Stimulated activated CD4-positive, alpha-beta T cell treated with anti-CD3 and anti-CD28 coated beads, TNF-alpha, amount 100 ng/mL, for 1 hour (primary cell): ENCODE measurements at places on chromosomes 7 and 10.

DNA sequence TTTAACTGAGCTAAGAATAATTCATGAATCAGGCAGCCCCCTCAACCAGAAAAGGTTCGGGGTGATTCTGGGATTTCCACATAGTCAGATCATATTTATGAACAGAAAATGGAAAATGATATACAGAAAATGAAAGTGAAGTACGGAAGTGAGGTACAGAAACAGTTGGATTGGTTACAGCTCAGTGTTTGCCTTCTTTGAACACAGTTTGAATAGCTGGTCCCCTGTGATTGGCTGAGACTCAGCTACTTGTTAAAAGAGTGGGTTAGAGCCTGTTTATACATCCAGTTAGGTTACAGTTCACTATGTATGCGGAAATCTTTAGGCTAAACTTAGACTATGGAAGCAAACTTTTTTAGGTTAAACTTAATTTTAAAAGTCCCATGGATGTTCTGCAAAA lies 511.7 kb downstream of the PLXDC2 start:
- DNase-seq = no peak

DNA sequence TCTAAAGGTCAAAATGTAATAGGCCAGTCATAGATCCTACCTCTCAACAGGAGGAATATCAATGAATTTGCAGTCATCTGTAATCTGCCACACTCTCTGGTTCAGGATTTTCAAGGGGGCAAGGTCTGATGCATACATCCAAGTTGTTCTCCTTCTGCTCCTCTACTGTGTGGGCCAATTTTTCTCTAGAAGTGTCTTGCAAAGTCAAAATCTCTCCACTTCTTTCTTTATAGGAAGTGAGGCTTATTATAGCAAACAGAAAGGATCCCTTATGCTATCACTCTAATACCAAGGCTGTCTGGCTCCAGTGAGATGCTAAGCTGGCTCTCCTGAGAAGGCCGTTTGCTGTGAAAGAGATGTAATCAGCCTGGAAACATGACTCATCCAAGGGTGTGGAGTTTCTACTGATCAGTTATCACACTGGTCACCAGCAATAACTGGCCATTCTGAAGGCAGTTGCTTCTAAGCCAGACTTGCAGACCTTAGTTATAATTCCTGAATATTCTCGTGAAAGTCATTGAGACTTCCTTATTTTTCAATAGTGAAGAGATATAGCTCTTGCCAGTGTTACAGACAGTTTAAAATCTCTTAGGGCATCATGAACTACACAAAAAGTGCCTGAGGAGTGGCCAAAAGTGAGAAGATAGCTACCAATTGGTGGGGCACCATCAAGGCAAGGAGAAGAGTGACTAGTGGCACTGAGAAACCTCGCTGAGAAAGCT lies 43.2 kb upstream of the LRGUK start:
- no peak for DNase-seq

DNA sequence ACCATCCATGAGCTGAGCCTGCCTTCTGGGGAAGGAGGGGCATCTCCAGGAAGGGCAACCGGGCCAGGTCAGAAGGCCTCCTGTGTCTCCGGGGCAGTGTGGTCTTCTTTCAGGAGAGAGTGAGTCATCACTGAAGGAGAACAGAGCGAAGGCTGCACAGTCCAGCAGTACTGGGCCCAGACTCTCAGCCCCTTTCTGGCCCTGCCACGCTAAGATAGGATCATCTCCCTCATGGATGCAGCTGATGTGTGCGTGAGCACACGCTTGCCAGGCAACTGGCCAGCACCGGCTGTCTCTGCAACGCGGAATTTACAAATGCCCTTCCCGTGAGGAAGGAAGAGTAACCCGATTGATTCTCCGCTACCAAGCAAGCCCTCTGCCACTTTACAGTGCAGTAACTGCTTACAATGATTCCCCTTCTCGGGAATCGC lies 328.2 kb downstream of the TNS3 start:
- DNase-seq = no peak

DNA sequence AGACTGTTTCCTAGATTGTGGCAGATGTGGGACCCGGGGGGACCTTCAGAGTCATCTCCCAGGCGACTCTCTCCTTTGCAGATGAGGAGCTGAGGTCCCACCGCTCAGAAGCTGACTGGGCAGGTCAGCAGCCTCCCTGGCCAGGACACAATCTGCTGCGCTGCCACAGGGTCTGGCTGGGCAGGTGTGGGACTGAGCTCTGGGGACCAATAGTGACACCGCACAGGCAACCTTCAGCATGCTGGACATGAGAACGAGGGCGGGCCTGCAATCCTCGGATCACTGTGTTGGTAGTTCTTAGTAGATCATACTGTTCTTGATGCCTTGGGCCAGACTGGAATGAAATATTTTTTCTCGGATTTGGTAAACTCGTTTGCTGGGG lies 20.5 kb upstream of the CRYGN start:
- no peak for DNase-seq

DNA sequence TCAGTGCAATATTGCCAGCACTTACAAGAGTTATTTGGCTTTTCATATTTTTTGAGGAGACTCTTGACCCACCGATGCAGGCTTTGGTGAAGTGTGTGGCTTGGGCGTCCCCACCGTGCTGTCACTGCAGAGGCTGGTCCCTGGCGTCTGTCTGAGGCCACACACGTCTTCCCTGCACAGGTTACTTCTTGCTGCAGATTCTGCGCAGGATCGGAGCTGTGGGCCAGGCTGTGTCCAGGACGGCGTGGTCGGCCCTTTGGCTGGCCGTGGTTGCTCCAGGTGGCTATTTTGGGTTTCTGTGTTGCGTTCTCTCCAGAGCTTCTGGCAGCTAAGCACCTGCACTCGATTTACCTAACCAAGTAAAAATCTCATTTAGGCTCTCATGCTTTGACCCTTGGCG lies 18.9 kb downstream of the SUN1 start:
- no peak for DNase-seq

DNA sequence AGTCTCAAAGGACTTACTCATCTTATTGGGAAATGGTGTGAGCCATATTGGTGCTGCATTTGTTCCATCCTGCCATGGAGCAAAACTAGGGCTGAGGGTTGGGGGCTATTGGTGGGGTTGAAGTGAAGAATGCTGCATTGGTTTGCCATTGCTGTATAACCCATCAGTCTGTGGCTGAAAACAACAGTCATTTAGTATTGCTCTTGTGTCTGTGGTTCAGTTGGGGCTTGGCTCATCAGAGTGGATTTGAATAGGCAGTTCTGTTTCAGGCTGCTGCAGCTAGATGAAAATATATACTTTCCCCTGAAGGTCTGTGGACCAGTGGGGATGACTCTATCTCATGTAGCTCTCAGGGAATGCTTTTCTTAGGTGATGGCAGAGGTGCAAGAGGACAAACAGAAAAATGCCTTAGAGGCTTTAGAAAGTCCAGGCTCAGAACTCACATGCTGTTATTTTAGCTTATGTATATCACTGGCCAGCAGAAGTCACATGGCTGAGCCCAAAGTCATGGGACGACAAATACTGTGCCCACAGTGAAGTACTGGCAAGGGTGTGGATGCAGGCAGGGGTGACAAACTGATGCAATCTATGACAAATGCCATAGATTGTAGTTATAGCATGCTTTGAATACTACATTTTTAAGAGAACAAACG lies 15.2 kb upstream of the EXOC6 start:
- no peak for DNase-seq

DNA sequence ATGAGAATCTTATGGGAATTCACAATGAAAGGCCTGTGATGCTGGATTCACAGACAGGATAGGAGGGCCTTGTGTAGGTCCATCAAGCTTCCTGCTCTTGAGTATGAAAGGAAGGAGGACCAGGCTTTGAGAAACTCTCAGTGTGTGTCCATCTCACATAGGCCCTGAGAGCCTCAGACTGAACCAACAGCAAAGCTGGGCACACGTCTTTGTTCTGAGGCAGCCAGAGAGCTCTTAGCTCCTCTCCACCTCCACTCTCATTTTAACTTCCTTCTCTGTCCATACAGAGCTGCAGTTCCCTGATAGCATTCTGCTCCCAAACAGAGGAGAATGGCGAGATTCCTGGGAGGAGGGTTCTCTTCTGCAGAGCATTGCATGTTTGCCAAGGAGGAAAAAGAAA lies 515.6 kb downstream of the CALN1 start:
- DNase-seq = no peak

- no peak for DNase-seq
These were observed 205.7 kb upstream of the IGFBP3 start for GRCh38 chr7:46126675-46127300.

- DNase-seq = no peak
These were observed 169.9 kb upstream of the AOAH start for GRCh38 chr7:36894190-36894589.
